T-helper 17 cell (primary cell): ENCODE measurements at places on chromosomes 6 and 20. TPM values are rescaled to one million over a fixed set of nuclear protein-coding genes. Genes with fewer than 3 reads are reported as not detected.

Gene CCN5
- total RNA-seq = not detected

Gene HLA-DRB5
- 2.8 TPM for total RNA-seq

Gene SEL1L2
- total RNA-seq = not detected

Gene ZC3H12D
- 219 TPM for total RNA-seq

Gene LGSN
- not detected for total RNA-seq

Gene SRPK1
- 46.4 TPM for total RNA-seq

Gene HLA-DMA
- 20.9 TPM for total RNA-seq

GRCh38 chr6:87115402-87116135, 20.7 kb upstream of the CGA start:
- DNase-seq = no peak

DNA sequence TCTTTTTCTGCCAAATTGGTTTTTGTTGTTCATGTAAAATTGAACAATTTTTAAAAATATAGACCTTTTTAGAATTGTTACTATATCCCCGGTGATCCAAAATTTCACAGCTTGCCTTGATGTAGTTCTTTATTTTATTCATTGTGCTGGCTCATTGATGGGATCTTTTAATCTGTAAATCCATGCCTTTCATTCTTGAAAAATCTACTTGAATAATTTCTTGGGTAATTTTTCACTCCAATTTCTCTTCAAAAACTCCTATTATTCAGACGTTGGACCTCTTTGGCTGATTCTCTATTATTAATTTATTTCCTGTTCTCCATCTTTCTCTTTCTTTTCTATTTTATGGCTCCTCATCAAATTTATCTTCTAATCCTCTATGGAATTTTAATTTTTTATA, 476.1 kb upstream of the CITED2 start:
- no peak for DNase-seq

GRCh38 chr6:91291071-91291470, 704.2 kb upstream of the MAP3K7 start:
- no peak for DNase-seq

- no peak for DNase-seq
Measured at GRCh38 chr6:20487669-20488375, 46.4 kb upstream of the CDKAL1 start.

DNA sequence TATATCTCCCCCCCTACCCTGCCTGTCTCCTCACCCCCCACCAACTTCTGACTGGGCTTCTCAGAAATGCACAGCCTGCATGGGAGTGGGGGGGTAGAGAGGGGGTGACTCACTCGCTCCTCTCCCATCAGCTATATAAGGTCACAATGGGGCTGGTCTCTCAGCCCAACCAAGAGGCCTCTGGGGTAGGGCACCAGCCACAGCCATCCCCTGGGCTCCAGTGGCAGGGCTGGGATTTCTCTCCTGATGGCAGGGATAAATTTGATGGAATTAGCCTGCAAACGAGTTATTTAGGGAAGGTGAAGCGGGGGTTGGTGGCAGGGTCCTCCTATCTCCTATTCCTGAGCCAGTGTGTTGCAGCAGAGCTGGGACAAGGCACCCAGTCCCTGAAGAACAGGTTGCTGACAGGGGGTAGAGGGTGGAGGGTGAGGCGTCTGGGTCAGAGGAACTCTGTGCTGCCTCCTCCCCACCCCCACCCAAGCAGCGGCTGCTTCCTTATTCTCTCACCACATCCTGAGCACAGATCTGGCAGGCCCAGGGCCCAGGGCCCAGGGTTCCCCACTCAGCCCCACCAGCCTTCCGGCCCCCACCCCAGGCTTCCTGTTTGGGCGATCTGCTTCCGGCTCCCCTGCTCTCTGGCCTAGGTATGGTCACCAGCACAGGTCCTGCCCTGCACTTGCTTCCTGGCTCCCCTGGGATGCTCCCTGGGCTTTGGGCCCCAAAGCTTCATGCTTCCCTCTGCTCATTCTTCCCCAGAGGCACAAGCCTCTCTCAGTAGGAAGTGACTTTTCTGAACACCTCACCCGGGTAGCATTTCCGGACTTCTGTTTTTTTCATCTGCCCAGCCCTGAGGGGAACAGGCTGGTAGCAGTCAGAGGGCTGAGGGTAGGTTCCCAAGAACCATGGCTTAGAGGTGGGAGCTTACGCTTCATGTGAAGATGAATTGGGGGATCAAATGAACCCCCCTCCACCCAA, 4.0 kb downstream of the PPP1R18 start:
- peak; percentile 77 for DNase-seq

- no peak for DNase-seq
Measured at GRCh38 chr6:109050012-109050411, 44.6 kb downstream of the SESN1 start.

DNA sequence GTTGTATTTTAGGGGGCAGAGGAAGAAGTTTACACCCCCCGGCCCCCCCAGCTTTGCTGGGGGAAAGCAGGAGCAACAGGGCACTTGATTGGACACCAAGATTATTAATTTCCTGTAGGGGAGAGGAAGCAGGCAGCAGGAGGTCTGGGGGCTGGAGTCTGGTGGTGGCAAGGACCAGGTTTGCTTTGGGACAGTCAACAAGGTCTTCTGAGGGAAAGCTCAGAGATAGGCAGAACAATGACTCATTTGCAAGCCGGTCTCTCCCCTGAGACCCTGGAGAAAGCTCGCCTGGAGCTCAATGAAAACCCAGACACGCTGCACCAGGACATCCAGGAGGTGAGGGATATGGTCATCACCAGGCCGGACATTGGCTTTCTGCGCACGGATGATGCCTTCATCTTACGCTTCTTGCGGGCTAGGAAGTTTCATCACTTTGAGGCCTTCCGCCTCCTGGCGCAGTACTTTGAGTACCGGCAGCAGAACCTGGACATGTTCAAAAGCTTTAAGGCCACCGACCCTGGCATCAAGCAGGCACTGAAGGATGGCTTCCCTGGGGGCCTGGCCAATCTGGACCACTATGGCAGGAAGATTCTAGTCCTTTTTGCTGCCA, 1.6 kb downstream of the CLVS2 start:
- no peak for DNase-seq

DNA sequence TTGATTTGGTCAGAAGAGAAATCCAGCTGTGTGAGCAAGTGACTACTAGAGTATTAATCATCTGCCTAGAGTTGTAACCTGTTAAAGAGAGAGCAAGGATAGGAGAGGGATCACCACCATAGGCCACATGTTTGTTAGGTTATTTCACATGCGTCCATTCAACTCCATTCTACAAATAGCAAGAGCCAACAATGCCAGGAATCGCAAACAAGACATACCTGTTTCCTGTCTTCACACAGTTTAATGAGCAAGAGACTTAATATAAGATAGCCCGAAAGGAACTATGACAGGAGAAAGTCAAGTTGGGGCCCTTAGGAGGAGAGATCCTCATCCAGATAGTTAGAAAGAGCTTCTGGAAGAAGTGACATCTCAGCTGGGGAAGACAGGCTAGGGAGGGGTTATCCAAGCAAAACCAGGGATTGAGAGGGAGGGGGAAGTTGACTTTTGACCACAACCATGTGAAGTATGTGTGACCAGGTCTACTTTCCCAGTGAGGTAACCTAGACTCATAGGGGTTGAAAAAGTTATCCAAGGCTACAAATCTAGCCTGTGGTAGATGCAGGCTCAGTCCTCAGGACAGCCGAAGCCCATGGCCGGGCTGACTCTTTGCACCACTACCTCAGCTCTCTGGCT, 147.4 kb downstream of the ALDH8A1 start:
- no peak for DNase-seq

GRCh38 chr6:149473080-149474052, 11.4 kb downstream of the ZC3H12D start:
- no peak for DNase-seq

- DNase-seq = no peak
Measured at GRCh38 chr6:86959656-86960055, 22.3 kb downstream of the HTR1E start.

DNA sequence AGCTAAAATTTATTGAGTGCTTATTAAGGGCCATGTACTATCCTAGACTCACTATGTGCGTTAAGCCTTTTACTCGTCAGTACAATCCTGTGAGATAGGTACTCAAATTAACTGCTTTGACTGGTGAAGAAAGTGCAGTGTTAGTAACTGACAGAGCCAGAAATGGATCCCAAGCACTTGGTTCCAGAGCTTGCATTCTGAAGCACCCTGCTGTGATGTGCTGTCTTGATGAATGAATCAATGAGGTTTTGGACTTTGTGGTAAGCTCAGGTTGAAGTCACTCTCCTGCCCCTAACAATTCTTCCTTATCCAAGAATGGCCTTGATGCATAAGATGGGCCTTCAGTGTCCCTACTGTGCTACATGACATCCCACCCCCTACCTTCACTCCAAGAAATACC, 3.7 kb downstream of the STX11 start:
- no peak for DNase-seq

DNA sequence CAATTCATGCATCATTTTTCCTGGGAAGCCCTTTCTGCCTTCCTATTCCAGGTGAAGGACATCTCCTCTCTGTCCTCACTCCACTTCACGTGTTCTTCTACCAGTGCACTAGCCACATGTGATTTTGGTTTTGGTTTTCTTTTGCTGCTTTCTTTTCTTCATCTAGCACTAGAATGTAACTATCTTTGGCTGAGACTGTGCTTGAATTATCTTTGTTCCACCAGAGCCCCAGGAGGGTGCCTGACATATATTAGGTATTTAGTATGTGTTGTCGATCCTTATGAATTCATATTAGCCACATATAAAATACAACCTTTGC, 79.9 kb downstream of the VGLL2 start:
- no peak for DNase-seq

DNA sequence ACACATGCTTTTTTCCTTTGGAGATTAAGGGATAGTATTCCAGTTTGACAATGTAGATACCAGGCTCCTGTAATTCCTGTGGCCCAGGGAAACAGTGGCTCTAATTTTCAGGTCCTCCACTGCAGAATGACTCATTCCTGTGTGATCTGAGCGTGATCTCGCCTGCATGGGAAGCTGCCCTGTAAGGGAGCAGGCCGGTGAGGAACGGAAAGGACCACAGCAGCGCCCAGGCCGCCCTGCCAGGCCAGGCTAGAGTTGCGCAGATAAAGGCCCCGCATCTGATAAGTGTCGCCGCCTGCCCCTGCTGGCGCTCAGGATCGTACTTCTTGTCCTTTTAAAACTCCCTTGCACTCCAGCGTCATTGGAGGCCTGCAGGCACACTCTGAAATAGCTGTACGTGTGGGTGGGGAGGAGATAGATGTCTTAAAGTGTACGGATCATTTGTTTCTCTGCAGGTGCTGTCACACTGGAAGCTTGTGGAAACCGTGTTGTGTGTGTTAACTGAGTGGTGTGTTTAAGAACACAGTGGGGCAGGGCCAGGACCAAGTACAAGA, 60.7 kb downstream of the SYNJ2 start:
- no peak for DNase-seq

DNA sequence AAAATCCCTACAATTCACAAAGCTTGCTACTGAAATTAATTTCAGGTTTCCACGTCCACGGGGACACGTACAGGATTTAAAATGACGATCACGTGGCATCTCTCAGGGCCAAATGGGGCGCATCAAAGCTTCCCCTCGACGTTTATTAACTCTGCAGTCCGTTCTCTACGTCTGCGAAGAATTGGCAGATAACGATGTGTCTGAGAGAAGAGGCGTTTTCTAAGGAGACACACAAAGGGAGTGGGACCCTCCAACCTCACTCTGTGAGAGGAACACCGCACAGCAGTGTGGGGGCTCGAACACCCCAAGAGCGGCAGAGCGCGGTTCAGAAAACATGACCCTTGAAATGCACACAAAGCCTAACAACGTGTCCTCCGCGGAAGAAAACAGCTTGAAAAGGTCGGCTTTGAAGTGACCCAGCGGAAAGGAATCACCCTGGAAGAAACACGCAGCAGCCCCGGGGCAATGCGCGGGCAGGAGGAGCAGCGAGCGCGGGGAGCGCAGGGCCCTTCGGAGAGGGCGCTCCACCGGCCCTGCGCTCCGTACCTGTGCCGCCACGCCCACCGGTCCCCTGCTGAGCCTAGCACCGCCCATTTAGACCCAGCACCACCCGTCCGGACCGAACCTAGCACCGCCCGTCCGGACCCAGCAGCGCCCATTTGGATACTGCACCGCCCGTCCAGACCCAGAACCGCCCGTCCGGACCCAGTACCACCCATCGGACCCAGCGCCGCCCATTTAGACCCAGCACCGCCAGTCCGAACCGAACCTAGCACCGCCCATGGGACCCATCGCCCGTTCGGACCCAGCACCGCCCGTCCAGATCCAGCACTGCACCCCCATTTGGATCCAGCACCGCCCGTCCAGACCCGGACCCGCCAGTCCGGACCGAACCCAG, 1.1 kb upstream of the AFDN start:
- peak; percentile 32 for DNase-seq

DNA sequence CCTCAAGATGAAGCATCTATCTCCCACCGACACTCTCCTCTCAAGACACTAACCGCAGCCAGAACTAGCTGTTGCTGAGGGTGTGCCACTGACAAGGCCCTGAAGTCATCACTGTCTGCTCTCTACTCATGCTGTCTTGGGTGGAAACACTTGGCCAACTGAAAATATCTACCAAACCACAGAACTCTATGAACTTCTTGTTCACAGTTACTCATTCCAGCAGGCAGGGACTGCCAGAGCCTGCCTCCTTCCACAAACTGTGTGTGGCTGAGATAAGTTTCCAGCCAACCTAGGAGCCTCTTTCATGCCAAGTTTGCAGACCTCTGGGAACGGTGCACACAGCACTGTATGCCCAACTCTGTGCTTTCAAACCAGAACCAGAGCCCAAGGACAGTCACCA, 45.5 kb upstream of the NXT1 start:
- no peak for DNase-seq

DNA sequence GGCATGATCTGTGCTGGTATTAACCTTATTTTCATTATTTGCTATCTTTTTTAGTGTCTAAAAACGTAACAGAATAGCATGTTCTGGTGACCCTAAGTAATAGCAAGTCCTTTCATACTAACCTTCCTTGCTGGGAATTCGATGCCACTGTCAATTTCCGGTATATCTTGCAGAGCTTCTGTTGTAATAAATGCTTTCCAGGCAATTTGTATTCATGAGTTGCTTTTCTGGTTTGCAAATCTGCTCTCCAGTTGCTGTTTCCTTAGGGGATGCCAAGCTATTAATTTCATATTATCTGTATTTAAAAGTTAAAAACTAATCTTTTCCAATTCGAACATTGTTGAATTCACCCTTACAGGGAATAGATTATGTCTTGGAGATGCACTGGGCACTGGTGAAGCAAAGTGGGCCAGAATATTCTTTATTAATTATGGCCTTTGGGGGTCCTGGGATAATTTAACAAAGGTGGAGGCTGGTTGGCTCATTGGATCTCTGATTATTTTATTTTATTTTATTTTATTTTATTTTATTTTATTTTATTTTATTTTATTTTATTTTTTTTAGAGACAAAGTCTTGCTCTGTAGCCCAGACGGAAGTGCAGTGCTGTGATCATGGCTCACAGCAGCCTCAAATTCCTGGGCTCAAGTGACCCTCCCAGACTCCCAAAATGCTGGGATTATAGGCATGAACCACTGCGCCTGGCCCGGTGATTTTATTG, 123.6 kb upstream of the GLP1R start:
- no peak for DNase-seq

DNA sequence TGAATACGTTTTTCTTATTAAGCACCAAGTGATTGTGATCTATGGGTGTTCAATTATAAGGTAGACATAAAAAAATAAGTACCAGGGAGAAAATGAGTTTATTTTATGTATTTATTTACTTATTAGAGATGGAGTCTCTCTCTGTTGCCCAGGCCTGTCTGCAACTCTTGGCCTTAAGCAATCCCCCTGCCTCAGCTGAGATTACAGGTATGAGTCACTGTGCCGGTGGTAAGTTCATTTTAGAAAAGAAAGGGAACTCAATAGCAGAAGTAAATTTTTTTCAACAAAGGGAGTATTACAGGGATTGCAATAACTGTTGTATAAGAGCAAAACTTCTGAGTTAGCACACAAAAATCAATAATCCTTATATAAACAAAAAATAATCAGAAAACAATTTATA, 98.7 kb upstream of the FUT9 start:
- DNase-seq = no peak
